ENCODE measurements at places on chromosomes 1 and 21.

DNA sequence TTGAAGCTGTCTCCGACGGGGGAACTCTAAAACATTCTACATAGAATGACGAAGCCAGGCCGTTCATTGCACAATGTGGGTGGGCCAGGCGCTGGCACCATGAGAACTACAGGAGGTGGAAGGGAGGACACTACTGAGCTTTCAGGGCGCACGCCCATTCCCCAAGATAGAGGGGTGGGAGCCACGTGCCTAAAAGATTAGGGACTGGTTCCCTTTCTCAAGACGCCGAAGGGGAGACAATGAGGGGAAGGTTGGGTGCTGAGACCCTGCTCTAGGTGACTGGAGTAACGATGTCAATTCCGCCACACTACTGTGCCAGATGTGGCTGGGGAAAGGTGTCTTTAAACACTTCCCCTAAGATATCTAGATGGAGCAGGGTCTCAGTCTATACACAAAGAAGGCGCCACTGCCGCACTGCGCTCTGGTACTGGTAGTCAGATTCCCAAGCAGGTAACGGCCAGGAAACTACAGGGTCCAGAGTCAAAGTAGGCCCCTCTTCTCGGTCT is 782 bp downstream of the CSDE1 start:
- DNase-seq = no peak

GRCh38 chr21:25750085-25750484 is 15.3 kb downstream of the GABPA start:
- no peak for DNase-seq

DNA sequence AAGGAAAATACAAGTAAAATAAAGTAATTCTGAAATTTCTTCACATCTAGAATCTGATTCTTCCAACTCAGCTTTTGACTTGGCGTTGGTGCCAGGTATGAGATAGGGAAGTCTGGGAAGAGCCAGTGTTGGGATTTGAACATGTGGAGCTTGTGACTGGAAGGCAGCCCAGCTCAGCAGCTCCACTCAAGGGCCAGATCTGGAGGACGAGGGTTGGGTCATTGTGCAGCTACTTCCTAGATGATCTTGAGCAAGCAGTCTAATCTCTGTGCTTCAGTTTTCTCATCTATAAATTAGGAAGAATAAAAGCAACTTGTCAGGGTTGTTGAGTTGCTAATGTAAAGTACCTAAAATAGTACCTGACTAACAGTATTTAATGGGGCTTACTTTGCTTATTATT is 5.0 kb downstream of the ADARB1 start:
- DNase-seq = no peak

DNA sequence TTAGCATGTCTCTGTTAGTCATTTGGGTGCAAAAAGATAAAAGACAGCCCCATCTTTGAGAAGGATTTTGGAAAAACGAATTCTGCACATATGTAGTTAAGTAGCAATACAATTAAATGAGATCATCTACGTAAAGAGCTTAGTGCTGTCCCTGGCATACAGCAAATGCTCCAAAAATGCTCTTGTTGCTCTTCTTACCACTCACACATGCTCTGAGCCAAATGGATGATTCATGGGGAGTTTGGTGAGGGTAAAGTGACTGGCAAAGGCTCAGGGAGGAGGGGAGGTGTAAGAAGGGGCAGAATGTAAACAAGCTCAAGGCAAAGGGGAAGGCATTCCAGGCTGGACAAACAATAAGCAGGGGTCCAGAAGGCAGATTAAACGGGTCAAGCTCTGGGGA is 191.9 kb downstream of the AK5 start:
- DNase-seq = no peak

DNA sequence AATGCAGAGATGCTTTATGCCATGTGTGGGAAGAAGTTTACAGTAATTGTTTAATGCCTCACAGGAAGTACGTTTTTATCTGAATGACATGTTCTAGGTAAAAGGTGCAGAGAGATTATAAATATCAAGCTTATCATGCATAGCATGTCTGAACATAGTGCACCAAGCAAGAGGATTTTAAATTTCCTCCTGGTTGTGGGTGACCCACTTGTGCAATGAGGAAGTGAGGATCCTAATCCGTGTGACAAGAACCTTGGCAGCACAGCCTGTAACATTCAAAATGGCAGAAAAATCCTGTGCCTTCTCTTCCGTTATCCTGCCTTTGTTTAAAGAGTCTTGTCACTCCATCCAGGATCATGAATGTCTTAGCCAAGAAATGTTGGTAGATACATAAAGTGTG is 75.6 kb downstream of the PLA2G4A start:
- DNase-seq = no peak

DNA sequence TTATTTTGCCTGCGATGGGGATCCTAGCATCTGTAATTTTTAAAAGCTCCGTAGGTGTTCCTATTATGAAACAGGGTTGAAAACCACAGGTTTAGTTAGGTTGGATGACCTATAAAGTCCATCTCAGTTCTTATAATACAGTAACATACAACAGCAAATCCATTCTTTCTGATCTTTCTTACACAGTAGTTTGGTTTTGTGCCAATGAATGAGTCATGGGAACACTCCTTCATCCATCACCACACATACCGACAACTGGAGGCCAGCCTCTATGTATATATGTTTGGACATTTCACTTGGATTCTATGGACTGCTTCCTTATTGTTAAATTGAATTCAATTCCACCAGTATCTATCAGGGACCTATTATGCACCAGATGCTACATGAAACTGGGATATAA is 118.4 kb upstream of the L1TD1 start:
- DNase-seq = no peak

DNA sequence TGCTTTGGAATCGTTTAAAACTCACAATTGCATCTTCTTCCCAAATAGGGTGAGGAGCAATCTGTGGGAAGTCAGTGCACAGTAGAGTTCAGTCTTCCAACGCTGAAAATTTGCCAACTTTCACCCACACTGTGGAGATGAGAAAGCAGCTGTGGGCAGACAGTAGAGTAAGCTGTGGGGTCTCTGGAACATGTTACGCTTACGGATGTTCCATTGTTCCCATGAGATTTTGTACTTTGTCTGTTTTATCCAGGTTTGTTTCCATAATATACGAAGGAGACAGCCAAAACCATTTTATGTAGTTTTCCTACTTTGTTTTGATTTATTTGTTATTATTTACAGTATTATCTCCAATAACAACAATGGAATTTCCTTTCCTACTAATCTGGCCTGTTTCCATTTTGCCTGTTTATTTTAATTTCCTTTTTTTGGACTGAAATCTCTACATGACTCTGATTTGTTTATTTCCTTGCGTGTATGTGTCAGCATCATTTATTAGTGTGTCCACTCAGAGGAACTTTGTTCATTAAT is 65.1 kb upstream of the RGL1 start:
- no peak for DNase-seq

DNA sequence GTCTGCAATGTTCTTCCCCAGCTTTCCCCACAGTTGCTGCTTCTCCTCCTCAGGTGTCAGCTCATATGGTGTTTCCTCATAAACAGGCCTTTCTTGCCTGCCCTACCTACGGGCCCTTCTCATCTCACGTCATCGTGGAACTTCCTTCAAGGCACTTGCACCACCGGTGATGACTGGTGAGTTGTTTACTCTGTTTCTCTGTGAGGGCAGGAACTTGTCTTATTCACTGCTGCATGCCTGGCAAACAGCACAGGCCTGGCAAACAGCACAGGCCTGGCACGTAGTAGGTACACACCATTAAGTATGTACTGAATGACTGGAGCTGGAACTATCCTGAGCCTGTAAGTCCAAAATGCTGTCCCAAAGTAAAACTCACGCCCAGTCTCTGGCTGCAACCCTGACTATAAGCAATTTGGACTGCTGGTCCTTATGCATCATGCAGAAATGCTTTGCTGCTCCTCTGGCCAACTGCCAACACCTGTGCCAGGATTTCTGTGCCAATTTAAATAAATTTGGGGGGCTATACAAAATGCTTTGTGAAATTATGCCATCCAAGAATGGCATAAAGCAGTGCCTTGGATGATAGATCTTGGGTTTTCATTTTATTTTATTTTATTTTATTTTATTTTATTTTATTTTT is 25.7 kb downstream of the STK40 start:
- DNase-seq = peak; percentile 23

DNA sequence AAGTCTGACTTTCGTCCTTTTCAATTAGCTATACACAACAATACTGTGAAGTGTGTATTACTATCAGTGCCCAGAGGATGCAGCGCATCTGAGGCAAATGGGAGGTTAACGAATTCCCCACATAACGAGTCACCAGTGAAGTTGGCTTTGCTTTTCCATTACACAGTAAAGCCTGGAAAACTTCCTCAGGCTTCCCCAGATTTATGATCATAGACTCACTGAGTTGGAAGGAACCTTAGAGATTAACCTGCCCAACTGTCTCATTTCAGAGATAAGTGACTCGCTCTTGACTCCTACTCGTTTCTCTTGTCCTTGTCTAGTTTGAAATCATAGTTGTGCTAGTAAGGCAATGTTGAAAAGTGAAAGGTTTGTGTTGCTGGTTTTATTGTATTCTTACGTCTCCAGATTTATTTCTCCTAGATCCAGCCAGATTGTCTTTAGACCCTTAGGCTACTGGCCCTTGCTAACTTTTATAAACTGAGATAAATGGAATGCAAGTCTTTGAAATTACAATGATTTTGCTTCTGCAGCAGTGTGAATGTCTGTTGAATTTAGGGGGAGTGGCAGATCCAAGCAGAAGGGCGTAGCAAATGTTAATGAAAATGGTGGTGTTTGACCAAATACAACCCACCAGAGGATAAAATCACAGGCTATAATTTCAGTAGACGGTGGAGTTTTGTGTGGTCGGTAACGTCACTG is 17.3 kb downstream of the S1PR1 start:
- no peak for DNase-seq

All from activated CD4-positive, alpha-beta T cell treated with anti-CD3 and anti-CD28 coated beads for 1 hour (primary cell).